ENCODE measurements at places on chromosomes 7 and 10. TPM values are rescaled to one million over a fixed set of nuclear protein-coding genes. Genes with fewer than 3 reads are reported as not detected.

- no peaks in the 10 kb centered on the region for H3K27me3 ChIP-seq
- H3K4me3 ChIP-seq, result no peak overlapping the region
- H3K27ac ChIP-seq, result no peak overlapping the region
These were observed 53.8 kb downstream of the TAX1BP1 start for GRCh38 chr7:27793780-27794179.

The SEC31B gene
- total RNA-seq, result 3.0 TPM

DNA sequence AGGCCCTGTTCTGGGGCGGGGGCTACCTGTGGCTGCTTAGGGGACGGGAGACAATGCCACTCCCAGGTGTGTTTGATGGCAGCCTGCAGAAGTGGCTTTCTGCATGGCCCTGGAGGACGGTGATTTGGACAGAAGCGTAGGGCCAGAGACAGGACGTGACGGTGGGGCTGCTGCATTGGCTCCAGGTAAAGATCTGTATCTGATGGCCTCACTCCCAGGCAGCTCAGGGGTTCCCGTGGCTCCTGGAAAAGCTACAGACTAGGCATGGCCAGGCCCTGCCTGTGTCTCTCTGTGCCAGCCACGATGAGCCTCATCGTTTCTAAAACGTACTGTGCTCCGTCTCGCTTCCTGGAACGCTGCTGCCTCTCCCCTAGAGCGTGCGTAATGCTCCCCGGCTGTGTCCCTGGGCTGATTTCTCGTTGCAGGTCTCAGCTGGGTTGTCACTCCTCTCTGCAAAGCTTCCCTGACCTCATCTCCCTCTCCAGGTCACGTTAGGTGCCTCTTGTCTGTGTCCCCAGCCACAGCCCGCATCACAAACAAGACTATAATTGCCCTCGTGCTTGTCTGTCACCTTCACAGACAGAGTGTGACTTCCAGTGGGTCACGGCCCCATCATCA lies 12.6 kb downstream of the GTF2IRD1 start:
- no peaks in the 10 kb centered on the region for H3K4me1 ChIP-seq
- H3K4me3 ChIP-seq, result no peak overlapping the region
- H3K27ac ChIP-seq, result no peak overlapping the region
- DNase-seq, result no peak
- no peaks in the 10 kb centered on the region for H3K36me3 ChIP-seq
- no peaks in the 10 kb centered on the region for H3K27me3 ChIP-seq

The SEMA3A gene
- total RNA-seq, result 60.8 TPM

The GPR26 gene
- total RNA-seq, result not detected

DNA sequence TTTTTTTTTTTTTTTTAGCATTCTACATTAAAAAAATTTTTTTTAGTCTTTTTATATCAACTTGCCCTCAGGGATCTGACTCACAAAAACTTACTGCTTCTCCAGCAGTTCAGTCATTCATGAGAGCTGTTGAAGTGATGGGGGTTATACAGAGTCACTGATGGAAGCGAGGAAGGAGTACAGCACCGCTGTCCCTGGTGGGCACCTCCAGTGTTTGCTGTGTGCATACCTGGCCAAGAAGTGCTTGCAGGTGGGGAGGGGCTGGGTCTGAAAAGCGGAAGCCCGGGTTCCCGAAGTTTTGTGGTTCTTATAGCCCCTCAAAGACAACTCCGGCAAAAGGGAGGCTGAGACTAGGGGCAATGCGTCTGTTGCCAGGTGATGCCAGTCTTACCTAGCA lies 46.2 kb downstream of the MINDY4 start:
- H3K27me3 ChIP-seq, result no peaks in the 10 kb centered on the region
- DNase-seq, result no peak
- H3K36me3 ChIP-seq, result no peaks in the 10 kb centered on the region
- H3K4me3 ChIP-seq, result no peak overlapping the region
- peaks cover 10% of the 10 kb centered on the region for H3K4me1 ChIP-seq

- H3K27ac ChIP-seq, result no peak overlapping the region
- no peaks in the 10 kb centered on the region for H3K27me3 ChIP-seq
- no peaks in the 10 kb centered on the region for H3K36me3 ChIP-seq
- no peak overlapping the region for H3K4me3 ChIP-seq
- no peaks in the 10 kb centered on the region for H3K4me1 ChIP-seq
These were observed 35.2 kb downstream of the MYO1G start for GRCh38 chr7:44943631-44944030.

DNA sequence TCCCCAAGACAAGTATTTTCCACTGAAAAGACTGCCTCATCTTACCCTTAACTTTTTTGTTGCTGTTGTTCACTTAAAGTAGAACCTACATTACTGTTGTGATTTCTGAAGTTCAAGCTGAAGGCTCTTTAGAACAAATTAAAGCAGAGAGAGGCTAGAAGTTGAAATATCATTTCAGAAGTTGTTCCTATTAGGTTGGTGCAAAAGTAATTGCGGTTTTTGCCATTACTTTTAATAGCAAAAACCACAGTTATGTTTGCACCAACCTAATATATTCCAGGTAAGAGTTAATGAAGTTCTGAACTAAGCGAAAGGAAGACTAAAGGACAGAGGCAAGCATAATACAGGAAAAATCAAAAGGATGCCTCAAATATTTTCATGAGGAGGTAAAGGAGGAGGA lies 153.7 kb downstream of the CACNA2D1 start:
- DNase-seq, result no peak
- H3K27ac ChIP-seq, result no peak overlapping the region
- no peaks in the 10 kb centered on the region for H3K27me3 ChIP-seq
- no peak overlapping the region for H3K4me3 ChIP-seq

GRCh38 chr10:131655101-131655849 lies 245.5 kb upstream of the PPP2R2D start:
- DNase-seq, result no peak
- H3K27ac ChIP-seq, result no peak overlapping the region
- H3K27me3 ChIP-seq, result no peaks in the 10 kb centered on the region

The THSD7A gene
- 0.83 TPM for total RNA-seq

The DNAJC2 gene
- 13.6 TPM for total RNA-seq

DNA sequence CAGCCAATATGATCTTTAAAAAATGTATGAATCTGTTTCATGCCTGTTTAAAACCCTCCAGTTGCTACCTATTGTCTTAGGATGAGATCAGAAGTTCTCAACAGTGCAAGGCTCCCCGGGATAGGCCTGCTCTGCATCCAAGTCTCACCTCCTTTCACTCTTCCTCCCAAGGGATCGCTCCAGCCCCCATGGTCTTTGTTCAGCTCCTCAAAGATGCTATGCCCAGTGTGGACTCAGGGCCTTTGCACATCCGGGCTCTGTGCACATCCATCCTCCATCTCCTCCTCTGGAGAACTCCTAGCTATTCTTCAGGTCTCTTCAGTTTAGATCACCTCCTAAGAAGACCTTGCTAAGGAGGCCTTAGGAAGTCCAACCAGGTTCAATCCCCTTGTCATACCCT lies 82.7 kb upstream of the LEP start:
- no peaks in the 10 kb centered on the region for H3K4me1 ChIP-seq
- no peak overlapping the region for H3K4me3 ChIP-seq
- DNase-seq, result no peak
- H3K27me3 ChIP-seq, result peaks cover 35% of the 10 kb centered on the region
- H3K36me3 ChIP-seq, result no peaks in the 10 kb centered on the region

GRCh38 chr10:105025092-105025491 lies 384.0 kb downstream of the SORCS3 start:
- no peaks in the 10 kb centered on the region for H3K4me1 ChIP-seq
- H3K4me3 ChIP-seq, result no peak overlapping the region
- no peaks in the 10 kb centered on the region for H3K27me3 ChIP-seq
- no peak overlapping the region for H3K27ac ChIP-seq
- DNase-seq, result no peak

- no peaks in the 10 kb centered on the region for H3K4me1 ChIP-seq
- no peaks in the 10 kb centered on the region for H3K27me3 ChIP-seq
- H3K27ac ChIP-seq, result no peak overlapping the region
- no peak overlapping the region for H3K4me3 ChIP-seq
- no peak for DNase-seq
These were observed 22.5 kb upstream of the ADRB1 start for GRCh38 chr10:114021154-114021553.

DNA sequence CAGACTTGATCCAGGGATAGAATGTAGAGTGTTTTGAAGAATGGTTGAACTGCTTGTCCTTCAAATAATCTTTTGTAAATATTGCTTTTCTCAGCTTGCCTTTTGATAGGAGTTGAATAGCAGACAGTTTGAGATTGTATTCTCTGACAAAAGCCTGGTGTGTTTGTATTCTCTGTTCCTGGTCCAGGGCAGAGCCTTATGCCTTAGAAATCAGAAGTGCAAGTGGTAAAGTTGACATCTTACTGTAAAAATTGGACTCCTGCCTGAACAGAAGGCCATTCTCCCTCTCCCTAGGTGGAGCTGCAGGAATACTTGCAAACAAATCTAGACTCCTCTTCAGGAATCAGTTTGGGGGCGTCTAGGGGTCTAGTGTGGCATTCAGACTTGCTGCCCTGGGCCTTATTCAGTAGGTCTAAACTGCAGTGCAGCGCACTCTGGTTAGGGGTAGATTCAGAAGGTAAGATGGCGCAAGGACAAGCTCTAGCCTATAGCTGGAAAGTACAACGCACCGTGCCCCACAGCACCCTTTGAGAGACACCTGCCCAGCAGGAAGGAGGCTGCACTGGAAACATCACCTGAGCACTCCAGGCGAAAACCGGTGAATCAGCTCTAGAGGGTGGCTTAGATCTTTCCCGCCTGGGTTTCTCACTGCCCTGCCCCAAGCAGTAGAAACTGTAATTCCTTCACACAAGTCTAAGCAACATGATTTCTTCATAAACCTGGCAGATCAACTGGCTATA lies 608.5 kb upstream of the GALNT17 start:
- no peaks in the 10 kb centered on the region for H3K4me1 ChIP-seq
- H3K4me3 ChIP-seq, result no peak overlapping the region
- no peaks in the 10 kb centered on the region for H3K27me3 ChIP-seq
- H3K36me3 ChIP-seq, result no peaks in the 10 kb centered on the region
- no peak overlapping the region for H3K27ac ChIP-seq

DNA sequence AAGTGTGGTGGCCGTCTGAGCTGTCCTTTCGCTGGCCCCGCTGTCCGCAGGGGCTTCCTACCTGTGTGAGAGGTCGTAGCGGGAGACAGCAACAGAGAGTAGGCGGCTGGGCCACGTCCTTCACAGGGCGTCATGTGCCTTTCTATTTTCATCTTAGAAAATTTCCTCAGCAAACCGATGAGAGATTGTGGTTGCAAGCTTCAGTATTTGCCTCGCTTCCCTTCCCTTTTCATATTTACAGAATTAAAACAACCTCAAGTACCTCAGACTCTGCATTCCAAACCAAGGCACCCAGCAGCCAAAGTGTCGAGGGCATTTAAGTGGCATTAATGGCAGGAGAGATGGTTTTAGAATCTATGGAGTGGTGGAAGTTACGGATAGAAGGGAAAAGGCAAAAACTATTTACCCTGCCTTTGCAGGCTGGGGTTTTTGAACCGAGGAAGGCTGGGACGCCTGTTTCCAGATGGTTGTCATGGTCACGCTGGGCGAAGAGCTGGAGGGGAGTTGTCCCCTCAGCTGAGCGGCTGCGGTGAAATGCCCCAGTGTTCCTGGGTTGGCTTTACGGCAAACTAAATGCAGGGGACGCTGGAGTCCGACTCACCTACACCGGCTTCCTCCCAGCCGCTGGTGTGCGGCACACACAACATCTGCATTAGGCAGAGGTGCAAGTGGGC lies 41.9 kb downstream of the WIPI2 start:
- H3K4me3 ChIP-seq, result no peak overlapping the region
- H3K36me3 ChIP-seq, result peaks cover 19% of the 10 kb centered on the region
- no peaks in the 10 kb centered on the region for H3K27me3 ChIP-seq
- no peak for DNase-seq

DNA sequence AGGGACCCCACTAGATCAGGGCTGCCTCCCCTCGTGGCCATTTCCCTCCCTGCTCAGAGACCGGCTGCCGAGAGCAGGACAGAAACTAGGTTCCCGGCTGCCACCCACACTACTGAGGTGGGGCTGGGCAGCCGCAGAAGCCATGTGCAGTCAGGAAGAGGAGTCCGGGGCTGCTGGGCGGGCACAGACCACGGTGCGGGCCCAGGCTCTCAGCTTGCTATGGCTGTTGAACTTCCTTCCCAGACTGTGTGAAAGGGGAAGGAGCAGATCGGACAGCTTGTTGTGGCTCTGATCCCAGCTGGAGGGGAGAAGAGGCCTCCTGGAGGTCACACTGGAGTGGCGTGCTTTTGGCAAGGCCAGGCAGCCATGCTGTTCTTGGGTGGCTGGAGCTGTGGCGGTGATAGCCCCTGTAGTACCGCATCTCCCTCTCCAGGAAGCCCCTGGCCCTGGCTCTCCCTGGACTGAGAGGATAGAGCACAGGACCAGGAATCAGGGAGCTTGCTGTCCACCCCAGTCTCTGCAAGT lies 56.8 kb downstream of the HK1 start:
- no peaks in the 10 kb centered on the region for H3K27me3 ChIP-seq
- H3K36me3 ChIP-seq, result peaks cover 5% of the 10 kb centered on the region
- no peak for DNase-seq
- H3K27ac ChIP-seq, result no peak overlapping the region
- H3K4me3 ChIP-seq, result no peak overlapping the region

DNA sequence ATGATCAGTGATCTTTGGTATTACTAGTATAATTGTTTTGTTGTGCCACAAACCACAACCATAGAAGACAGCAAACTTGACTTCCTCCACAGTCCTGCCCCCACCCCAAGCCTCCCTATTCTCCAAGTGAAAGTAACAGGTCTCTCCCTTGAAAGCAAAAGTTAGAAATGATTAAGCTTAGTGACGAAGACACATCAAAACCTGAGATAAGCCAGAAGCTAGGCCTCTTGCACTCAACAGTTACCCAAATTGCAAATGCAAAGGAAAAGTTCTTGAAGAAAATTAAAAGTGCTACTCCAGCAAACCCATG lies 7.5 kb downstream of the SAR1A start:
- DNase-seq, result no peak
- H3K4me1 ChIP-seq, result no peaks in the 10 kb centered on the region
- H3K36me3 ChIP-seq, result peaks cover 2% of the 10 kb centered on the region
- H3K27ac ChIP-seq, result no peak overlapping the region

DNA sequence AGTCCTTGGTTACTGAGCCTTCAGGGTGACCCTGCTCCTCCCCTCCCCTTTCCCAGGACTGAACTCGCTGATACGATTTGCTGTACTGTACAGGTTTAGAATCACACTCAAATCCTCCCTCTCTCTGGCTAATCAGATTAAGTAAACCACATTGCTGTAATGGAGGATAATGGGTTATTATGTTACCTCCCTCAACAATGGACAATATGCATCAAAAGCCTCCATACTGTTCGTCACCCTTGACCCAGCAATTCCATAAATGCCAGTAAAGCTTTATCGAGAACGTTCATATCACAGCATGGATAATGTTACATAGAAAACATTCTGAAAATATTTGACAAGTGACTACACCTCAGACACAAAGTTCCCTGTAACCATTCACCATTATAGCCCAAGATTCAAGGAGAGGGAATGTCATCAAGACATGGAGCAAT lies 61.7 kb downstream of the FAM107B start:
- no peaks in the 10 kb centered on the region for H3K4me1 ChIP-seq
- no peak overlapping the region for H3K4me3 ChIP-seq
- no peaks in the 10 kb centered on the region for H3K36me3 ChIP-seq
- peak; percentile 26 for DNase-seq
- H3K27me3 ChIP-seq, result no peaks in the 10 kb centered on the region

- no peaks in the 10 kb centered on the region for H3K27me3 ChIP-seq
- DNase-seq, result no peak
- no peak overlapping the region for H3K27ac ChIP-seq
- peaks cover 3% of the 10 kb centered on the region for H3K4me1 ChIP-seq
- no peak overlapping the region for H3K4me3 ChIP-seq
These were observed 5.7 kb downstream of the KIAA1549 start for GRCh38 chr7:138975343-138976104.
